ENCODE measurements at places on chromosomes 16 and 17.
A peak's percentile ranks its signal among the peaks of the same experiment; 100 is the strongest.

DNA sequence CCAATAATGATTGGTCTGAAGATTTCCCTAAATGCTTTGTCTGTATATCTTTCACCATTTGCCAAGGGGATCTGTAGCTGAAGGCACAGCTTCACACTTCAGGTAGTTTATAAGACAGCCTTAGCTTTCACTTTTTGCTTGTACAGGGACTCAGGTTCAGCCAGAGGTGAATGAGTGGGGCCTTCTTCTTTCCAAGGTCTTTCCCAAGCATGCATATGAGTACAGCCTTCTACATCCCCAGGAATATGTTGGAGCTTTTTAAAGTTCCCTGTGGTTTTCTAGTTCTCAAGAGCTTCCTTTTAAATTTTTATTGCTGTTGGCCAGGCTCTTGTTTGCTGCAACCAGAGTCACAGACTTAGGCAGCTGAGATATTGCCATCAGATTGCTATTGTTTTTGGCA, 17.9 kb upstream of the SPDYE4 start:
- no peak for DNase-seq

- DNase-seq: no peak
These were observed 19.0 kb downstream of the PRKAR1A start for GRCh38 chr17:68531252-68531651.

DNA sequence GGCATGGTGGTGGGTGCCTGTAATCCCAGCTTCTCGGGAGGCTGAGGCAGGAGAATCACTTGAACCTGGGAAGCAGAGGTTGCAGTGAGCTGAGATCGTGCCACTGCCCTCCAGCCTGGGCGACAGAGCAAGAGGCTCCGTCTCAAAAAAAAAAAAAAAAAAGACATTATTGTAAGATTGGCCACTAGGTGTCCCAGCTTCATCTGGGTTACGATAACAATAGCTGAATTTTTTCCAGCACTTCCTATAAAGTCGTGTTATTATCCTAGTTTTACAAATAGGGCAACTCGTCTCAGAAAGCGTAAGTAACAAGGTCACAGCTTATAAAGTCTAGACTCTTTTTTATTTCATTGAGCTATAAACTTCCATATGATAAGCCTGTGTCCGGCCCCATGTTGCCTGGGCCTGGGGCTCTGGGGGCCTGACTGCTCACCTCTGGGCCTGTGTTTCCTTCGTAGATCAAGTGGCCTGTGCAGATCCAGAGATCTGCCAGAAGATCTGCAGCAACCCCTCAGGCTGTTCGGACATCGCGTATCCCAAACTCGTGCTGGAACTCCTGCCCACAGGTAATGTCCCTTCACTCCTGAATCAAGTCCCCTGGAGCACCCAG, 60.5 kb downstream of the SLC5A11 start:
- DNase-seq: no peak

DNA sequence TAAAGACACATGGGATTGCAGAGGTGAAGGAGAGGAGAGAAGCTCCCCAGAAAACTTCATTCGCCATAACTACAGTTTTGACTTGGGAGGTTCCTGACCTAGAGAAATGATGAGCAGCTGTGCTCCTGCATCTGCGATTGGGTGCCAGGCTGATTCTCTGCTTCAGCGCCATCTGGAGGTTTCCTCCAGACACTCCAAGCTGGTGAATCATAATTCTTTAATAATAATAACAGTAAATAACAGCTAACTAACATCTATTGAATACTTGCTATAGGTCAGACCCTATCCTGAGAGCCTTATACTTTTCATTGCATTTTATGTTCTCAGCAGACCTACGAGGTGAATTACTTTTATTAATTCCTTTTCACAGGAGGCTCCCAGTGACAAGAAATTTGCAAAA, 575.8 kb downstream of the TOX3 start:
- no peak for DNase-seq

- no peak for DNase-seq
These were observed 120.5 kb downstream of the ZNF778 start for GRCh38 chr16:89337965-89338364.

DNA sequence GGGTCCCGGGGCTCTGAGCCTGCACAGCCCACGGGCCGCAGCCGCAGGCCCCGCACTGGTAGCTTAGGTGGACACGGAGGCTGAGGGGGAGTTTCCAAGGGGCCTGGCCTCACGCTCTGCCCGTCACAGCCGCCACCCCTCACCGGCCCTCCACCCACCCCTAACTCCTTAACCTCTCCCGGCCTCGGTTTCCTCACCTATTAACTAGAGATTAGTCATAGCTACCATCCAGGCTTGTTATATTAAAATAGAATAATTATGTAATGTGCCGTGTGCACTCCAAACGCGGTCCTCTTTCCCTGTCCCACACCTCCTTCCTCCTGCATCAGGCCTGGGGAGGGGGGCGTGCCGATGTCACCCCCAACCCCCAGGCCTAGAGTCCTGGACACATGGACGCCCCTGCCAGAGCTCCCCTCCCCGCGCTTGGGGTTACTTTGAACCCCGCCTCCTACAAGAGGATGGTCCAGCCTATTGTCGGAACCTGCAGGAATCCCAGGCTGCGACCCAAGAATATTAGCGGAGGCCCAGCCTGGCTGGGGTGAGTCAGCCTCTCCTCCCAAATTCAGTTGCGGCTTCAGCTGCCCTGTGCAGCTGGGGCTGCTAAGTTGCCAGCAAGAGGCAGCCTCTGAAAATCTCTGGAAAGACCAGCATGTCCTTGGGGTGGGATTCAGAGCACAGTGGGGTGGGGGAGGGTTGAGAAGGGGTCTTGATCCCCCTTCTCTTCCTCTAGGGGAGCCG, 17.3 kb downstream of the SOCS3 start:
- no peak for DNase-seq

GRCh38 chr17:77474292-77474988, 333.7 kb downstream of the SEC14L1 start:
- DNase-seq: no peak

DNA sequence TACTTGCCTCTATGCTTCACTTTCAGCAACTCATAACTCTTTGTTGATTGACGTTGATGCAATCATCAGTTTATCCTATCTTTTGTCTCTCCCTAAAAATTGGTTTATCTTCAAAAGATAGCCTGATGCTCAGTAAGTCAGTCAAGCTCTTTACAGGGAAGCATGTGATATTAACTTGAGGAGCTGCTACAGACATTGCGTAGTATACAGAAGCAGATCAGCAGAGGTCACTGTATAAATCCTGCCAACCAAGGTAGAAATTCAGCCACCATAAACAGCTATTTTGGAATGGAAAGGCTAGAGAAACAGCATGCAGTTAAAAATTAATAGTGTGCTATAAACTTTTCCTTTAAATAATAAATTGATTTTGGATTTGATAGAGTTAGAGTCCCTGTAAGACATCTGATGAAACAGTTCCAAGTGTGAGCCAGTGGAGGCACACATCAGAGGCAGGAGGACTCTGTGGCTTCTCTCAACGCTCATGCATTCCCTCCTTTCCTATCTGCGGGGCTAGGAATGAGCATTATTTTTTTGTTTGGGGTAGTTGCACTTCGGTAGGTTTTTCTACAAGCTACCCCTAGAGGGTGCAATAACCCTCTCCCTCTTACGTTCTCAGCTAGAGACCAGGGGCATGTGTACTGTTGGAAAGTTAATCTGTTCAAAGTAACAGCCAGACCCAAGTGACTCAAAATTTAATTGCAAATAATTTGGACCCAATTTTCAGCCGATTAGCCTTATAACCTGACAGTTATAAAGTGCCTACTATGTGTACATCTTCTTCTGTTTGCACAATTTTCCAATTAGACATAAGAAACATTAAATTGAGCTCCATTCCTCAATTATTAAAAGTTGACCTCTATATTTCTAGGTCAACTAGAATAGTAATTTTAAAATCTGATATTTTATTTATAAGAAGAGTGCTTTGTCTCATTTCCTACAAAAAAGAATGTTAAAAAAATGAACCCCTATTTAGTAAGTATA, 647.7 kb upstream of the SOX9 start:
- DNase-seq: peak; percentile 15

GRCh38 chr16:4392382-4393239, 21.0 kb downstream of the VASN start:
- no peak for DNase-seq

All from inflammatory macrophage (primary cell).